ENCODE measurements at places on chromosomes 7 and 10.

GRCh38 chr10:88989824-88990383 is 694 bp upstream of the FAS start:
- DNase-seq, result no peak

DNA sequence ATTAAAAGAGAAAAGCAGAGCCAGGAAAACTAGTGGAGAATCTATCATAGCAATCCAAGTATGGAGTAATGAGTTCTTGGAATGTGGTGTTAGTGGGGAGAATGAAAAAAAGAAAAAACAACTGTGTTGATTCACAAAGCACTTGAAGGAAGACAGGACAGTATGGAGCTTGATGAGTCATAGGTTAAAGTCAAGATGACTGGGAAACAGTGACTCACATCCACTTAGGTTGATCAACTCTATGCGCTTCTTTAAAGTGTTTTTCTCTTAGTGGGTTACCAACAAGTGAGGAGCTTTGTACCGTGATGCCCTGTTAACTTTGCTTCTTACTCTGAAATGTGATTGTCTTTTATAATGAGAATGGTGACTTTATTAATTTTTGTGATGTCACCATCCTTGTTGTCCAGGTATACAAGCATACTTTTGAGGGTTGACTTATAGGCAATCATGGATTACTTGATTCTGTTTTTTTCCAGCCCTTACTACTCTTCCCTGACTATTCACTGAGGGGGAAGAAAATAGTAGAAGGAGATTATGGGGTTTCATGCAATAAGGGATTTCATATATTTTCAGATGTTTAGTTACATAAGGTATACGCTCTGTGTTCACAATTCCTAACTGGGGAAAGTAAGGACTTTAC is 32.1 kb upstream of the MDFIC start:
- DNase-seq, result no peak

GRCh38 chr10:65723525-65723924 is 1202.3 kb upstream of the LRRTM3 start:
- no peak for DNase-seq

- no peak for DNase-seq
These were observed 31.8 kb downstream of the MDFIC start for GRCh38 chr7:114953724-114954123.

DNA sequence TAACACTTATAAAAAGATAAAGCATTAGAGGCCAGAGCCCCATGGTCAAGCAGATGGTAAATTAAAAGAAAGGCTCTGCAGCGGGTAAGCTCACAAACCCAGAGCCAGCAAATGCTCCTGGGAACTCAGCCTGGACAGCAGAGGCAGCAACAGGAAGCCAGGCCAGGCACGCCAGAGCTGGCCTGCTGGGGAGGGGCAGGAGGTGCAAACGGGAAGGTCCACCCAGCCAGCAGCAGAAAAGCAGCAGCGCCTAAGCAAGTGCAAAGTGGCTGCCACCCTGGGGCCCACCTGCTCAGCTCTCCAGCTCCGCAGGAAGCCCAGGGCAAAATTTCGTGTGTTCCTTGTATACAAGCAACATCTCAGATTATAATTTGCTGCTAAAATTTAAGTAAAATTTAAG is 82.7 kb upstream of the GPR22 start:
- no peak for DNase-seq

GRCh38 chr10:12638103-12638502 is 288.8 kb downstream of the CAMK1D start:
- no peak for DNase-seq

DNA sequence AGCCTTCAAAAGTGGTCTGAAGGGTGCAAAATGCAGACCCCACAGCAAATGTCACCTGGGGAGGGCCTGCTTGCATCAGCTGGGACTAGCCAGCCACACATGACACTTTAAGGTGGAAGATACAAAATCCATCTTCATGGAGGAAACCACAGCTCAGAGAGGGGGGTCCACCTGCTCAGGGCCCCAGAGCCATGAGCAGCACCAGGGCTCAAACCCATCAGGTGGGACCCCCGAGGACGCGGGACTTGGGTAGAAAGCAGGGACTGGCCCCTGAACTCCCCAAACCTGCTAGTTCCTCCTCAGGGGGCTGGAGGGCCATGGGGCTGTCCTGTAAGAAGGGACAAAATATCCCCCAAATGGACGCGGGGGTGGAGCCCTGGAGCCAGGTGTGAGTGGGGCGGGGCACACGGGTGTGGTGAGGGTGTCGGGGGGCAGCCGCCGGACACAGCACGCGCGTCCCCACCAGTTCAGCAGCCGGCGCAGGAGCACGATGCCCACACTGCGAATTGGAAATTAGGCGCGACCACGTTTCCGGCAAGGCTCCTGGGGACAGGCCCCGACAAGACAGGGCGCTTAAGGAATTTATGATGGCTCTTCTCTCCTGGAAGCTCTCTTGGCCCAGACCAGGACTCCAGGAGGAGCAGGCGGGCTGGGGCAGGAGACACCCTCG is 8.0 kb downstream of the PDGFA start:
- no peak for DNase-seq

DNA sequence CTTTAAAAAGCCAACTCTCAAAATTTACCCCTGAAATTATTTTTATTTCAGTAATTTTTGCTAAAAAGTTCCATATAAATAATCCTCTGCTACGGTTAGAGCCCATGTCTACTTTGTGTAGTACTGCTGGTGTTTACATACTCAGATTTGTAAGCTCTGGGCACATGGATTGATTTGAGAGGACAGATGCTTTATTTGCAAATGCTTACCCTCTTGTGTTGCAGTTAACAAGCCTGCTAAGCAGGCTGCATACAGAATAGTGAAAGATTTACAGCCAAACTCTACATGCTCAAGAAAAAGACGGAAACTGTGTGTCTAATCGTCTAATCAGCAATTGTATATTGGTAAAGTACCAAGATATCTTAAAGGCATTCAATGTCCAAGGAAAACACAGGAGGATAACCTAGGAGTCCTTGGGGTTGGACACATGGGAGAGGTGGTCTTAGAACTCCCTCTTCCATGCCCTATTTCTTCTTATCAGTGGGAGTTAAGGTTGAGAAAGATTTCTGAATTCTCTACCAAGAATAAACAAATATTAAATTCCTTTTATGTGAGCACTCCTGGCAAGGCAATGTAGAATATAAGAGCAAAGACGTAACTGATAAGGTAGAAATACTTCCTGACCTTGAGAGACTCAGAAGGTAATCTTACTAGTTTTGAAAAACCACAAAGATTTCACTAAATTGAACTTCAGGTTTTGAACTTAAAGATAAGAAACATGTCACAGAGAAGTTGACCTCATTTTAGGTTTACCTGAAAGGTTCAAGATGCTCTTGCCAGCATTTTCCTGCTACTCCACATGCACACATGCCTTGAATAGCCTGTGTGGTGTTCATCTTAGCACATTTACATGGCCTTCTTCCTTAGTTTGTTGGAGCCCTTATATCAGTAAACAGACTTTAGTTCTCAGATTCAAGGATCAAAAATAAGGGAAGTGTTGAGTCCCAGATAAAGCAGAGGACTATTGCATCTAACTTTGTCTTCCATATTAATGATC is 1216.5 kb downstream of the SORCS3 start:
- DNase-seq, result no peak

- no peak for DNase-seq
These were observed 2.5 kb downstream of the ZEB1 start for GRCh38 chr10:31321396-31321941.

DNA sequence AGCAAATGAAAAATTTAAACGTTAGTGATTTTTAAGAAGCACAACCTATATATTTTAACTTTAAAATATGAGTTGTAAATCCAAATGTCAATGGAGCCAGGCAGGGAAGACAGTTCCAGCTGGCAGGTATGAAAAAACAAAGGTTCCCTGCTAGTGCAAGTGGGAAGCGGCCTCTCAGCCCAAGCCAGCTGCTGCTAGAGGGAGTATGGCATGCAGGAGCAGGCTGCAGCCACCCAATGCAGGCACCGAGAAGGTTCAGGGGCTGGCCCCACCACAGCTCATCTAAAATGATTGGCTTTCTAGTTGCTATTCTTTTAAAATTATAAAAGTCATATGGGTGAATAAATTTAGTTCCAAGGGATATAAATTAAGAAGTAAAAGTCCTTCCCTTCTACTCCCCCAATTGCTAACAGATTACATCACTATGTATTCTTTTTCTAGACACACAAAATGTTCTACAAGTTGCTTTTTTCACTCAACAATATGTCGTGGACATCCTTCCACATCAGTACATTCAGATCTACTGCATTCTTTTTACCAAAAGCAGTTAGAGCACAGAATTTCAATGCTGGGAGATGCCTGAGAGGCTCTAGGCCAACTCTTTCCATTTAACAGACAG is 69.3 kb downstream of the SGMS1 start:
- DNase-seq, result no peak

GRCh38 chr10:97030894-97031293 is 154.9 kb downstream of the SLIT1 start:
- DNase-seq, result no peak

DNA sequence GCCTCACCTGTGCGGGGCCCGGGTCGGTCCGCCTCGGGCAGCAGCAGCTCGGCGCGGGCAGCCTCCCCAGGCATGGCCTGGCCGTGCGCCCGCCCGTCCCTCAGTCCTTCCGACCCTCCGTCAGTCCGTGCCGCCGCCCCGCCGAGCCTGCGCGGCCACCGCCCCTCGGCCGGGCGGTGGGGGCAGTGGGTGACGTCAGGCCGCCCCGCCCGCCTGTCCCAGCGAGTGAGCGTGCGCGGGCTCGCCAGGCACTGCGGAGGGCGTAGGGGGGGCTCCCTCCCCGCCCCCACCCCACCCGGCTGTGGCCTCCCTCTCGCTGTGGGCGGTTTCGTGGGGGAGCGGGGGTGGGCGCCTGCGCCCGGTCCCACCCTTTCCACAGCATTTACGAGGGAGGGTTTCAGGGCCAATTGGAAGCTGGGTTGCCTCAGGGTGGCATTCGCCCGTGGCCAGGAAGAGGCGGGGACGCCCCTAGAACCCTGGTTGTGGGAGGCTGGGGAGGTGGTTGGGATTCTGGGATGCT is at the start of gene NACAD:
TSS of gene NACAD (minus strand) at position 149 of the 520 bp plus-strand sequence. CDS start at position 74, 75 bp downstream.
- DNase-seq, result no peak

DNA sequence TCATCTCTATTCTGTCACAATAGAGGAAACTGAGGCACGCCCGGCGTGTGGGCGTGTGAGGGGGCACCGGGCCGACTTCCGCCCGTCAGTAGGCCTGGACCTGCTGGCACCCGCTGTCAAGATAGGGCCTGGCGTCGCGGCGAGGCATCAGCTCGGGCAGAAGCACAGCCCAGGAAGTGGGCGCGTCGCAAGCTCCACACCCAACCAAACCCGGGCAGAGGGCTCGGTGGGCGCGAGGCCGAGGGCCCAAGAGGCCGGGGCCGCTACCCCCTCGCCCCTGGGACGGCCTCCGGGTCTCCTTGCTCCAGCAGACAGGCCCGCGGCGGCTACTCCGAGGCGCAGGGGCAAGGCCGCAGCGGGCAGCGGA is 91.2 kb downstream of the SPAG6 start:
- DNase-seq, result no peak

DNA sequence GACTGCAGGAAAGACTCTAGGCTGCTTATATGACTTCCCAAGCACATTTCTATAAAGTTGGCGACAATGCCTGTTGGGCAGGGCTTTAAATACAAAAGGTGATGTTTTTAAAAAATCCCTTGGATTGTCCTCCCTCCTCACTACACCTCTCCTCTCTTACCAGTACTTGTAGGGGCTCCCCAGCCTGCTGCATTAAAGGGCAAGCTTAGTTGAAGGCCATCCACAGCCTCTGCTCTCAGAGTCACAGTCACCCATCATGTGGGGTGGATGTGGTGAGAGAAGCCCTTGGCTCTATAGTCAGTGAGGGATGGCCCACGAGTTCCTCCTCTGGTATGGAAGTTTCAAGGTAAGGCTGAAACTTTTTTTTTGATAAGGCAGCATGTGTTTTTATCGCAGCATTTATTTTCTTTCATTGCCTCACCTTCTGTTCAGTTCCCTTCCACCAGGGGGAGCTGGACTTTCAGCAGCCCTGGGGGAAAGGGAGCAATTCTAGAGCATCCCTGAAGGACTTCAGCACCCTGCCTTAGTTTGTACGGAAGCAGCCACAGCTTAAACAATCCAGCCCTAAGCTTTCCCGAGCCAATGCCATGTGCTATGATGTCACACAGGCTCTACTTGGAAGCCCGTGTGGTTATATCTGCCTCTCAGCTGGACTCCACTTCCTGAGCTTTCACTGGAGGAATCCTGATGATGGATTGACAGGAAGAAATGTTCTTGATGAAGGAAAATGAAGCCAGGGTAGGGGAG is 131.9 kb downstream of the CALCR start:
- DNase-seq, result peak; percentile 1

DNA sequence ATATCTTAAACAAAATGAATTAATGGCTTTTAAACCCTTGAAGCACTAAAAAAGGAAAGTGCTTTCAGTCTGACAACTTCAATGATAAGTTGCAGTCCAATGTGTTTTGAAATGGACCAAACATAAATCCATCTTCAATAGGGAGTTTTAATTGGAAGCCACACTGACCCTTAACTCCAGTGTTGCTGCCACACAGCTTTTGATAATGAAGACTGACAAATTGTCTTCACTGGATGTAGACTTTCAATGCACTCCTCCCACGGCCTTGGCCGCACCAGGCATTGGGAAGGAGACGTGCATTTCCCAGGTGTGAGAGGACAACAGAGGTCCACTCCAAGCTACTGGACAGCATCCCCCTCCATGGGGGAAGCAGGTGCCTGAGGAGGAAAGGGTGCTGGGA is 159.0 kb upstream of the NRP1 start:
- DNase-seq, result no peak

- DNase-seq, result no peak
These were observed 4.9 kb upstream of the KLHL7 start for GRCh38 chr7:23100697-23101096.

DNA sequence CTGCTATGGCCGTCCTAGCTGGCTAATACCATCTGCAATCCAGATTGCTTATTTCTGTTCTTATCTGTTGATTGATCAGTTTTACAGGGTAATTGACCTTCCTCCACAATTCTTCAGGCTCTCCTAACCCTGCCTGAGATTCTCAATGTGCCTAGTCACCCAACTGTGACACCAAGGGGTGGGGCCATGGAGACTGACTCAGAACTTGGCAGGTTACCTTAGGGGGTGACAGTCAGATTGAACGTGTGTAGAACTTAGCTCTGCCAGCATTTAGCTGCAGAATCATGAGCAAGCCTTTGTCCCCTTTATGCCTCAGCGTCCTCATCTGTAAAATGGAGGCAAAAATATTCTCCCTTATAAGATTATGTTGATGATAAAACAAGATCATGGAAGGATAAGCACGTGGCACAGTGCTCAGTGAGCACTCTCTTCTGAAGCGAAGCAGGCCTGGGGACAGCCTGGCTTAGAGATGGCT is 19.1 kb upstream of the LEP start:
- DNase-seq, result no peak

DNA sequence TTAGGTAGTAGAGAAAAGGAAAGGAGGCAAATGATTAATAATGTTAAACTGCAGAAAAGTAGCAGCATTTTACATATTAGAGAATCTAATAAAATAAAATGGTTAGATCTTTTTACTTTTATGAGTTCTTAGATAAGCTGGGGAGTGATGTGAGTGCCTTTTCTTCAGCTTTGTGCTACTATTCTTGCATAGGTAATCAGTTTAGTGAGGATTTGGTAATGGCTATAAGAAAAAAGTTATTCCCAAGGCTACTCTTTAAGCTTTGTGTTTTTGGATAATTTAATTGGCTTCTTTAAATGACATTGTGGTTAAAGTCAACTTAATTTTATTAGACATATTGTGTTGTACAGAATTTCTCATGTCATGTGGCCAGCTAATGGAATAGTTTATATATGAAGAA is 3.7 kb downstream of the KCND2 start:
- DNase-seq, result no peak

GRCh38 chr10:6108631-6109443 is 20.0 kb downstream of the RBM17 start:
- DNase-seq, result no peak

Data from stimulated activated CD8-positive, alpha-beta memory T cell treated with anti-CD3 and anti-CD28 coated beads, Interleukin-7, amount 100 ng/mL, for 1 hour (primary cell).